SHP77 (cell line): ENCODE measurements at places on chromosomes 1 and 21.

- no peak for DNase-seq
Measured at GRCh38 chr1:65769636-65770035, 23.1 kb upstream of the PDE4B start.

DNA sequence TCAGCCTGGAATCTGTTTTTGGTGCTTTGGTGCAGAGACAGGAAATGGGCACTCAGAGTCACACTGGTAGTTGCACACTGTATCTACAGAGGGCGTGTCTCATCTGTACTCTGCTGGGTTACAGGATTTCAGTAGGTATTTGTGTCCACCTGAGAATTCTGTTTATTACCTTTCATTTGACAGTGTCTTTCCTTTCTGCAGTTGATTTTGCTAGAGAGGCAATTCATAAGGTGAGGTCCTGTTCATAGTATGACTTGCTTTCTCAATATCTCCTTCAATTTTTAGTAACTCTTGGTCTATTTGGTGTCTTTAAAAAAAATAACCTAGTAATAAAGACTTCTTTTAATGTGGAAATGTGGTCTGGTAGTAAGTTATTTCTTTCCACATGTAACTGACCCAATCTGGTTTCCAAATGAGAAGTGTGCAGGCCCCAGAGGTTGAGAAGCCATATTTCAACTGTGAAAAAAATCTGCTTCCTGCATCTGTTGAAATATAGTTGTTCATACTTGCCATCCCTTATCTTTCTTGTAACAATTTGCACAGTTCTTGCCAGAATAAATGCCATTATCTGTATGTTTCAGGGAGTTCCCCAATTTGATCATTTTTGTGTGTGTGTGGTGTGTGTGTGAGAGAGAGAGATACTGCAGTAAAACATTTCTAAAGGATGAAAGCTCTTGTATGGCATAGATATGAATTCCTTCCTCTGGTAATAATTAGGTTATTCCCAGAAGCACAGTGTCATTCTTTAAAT lies 78.4 kb upstream of the DNAJC6 start:
- DNase-seq, result peak; percentile 9

GRCh38 chr1:206951318-206952100 lies 5.2 kb upstream of the PIGR start:
- no peak for DNase-seq

DNA sequence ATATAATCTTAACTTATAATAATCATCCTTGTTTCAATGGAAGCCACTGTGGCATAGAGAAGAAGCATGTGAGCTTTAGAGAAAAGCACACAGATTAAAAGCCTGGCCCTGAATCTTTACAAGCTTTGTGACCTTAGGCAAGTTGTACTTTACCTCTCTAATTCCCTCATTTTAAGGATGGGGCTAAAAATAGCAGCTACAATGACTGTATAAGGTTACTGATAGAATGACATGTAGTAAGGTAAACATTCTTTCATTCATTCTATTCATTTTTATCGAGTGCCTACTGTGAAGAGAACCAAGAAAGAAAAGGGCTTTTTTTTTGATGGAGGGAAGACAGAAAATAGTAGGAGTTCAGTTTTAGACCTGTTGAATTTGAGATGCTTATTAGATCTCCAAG lies 25.6 kb downstream of the CDKN2C start:
- DNase-seq, result no peak

DNA sequence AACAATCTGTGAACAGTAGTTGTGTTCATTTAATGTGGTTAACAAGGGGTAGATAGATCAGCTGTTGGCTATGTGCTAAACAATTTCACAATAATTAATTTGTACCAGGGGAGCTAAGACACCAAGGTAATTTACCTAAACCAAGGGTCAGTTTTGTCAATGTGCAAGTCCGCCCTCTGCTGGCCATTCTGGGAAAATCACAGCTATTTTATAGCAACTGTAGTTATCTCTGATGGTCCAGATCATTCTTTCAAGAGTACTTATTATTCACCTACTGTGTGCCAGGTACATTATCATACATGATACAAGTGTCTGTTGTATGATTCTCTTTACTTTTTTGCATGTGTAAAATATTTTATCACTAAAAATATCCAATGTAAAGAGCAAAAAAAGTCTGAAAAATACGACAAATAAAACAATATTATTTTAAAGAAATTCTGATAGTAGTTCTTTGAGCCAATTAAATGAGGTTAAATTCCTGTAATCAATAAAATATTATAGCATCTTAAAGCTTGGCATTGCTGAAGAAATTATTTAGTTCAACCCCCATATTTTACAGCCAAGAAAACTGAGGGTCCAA lies 312.3 kb upstream of the FAM78B start:
- DNase-seq, result peak; percentile 55

DNA sequence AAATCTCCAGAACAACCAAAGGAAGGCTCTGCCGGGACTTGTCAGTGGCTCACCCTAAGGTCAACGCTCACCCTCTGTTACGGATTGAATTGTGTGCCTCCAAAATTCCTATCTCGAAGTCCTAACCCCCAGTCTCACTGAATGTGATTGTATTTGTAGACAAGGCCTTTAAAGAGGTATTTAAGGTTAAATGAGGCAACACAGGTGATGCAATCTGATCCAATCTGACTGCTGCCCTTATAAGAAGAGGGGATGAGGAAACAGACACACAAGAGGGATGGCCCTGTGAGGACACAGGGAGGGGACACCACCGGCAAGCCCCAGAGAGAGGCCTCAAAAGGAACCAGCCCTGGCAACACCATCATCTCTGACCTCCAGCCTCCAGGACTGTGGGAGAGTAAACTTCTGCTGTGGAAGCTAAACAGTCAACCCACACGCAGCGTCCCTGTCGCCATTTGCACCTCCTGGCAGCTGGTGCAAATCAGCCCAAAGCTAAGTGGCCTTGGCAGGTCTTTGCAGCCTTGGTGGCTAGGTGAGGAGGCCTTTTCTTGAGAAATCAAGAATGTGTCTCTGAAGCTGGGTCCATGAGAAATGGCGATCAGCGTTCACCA lies 24.2 kb downstream of the UBASH3A start:
- DNase-seq, result no peak

- no peak for DNase-seq
Measured at GRCh38 chr1:185044387-185044786, 971 bp upstream of the RNF2 start.

DNA sequence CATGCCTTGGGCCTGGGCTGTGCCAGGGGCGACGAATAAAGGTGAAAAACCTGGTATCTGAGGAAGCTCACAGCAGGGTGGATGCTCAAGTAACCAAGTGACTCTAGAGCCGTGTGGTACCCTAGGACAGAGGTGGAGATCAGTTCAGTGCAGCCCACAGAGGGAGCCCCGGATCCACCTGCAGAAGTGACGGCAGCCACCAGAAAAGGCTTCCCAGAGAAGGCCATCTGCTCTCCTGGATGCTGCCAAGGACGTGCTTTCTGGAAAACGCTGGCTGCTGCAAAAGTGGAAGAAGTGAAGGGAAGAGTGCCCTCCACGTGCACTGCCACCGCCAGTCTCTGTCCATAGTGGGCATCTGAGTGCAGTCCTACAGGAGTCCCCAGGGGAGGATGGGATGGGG lies 27.7 kb downstream of the TMCO4 start:
- no peak for DNase-seq

GRCh38 chr1:67601955-67602354 lies 83.0 kb upstream of the GADD45A start:
- DNase-seq, result no peak

DNA sequence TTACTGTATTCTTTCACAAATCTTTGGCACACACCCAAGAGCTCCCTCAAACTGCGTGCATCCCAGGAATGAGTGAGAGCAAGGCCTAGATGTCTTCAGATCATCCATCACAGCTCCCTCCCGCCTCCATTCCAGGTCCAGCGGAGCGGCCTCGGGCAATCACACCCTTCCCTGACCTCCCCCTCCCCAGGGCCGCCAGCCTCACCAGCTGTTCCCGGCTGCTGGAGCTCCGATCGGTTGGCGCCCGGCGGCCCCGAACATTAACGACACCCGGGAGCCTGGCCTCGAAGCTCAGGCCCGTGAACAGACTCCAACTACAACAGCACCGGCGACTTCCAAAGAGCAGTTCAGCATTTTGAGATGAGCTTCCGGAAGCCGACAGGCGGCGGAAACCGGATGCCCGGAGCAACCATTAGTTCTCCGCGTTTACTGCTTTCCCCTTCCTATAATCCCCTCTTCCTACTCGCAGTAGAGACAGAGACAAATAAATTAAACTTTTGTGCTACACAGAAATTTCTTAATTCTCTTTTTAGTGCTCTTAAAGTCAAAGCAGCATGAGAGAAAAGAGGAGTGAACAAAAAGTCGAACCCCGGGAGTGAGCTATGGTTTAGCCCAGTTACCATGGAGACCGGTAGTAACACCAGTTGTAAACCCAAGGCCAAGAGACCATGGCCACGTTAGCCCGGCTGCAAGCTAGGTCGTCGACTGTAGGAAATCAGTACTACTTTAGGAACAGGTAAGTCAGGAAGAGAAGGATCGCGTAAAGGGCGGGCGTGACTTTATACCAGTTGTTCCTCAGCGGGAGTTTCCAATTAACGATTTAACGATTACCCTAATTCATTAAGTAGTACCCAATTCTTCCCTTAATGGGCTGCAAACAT lies at the start of the genes GPATCH2 and SPATA17:
Gene GPATCH2 (minus strand): TSS at position 380 of the 881 bp plus-strand sequence. CDS start 119 bp downstream, at position 261.
Gene SPATA17 (plus strand): TSS at position 634 of the 881 bp plus-strand sequence. CDS start 35 bp downstream, at position 669.
- peak; percentile 85 for DNase-seq

DNA sequence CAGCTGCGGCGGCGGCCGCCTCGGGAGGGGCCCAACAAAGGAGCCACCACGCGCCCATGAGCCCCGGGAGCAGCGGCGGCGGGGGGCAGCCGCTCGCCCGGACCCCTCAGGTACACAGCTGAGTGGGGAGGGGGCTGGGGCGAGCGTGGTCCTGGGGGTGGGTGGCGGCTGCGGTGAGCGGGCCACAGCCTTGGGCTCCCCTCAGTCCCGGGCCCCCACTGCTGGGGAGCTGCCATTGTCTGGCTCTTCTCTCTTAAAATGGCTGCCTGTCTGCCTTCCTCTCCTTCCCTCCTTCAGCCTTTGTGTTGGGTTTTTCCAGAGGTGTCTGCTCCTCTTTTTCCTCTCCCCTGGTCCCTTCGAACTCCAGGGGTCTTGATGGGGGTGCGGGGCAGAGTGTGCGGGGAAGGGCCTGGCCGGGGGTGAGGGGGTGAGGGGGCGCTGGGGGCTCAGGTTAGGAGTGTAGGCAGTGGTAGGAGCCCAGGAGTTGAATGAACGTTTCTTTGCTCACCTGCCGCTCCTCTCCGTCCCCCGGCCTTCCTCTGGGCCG lies 1.7 kb downstream of the ARID1A start:
- no peak for DNase-seq

DNA sequence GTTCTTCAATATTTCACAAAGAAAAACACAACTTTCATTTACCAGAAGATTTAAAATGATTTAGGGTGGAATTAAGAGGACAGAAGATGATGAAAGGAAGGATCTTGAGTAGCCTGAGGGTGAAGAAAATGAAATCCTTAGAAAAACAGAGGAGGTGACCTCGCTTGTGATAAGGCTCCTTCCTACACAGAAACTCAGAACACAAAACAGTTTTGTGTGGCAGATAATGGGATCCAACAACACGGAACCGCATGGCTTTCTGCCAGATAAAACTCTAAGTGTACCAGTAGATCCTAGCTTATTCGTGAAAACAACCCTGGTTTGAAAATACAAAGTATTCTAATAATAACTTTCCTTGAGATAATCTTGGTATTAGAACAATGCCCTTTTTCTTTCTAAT lies 74.0 kb upstream of the EXO1 start:
- DNase-seq, result no peak

- DNase-seq, result no peak
Measured at GRCh38 chr1:26036756-26037281, 9.1 kb downstream of the SLC30A2 start.

DNA sequence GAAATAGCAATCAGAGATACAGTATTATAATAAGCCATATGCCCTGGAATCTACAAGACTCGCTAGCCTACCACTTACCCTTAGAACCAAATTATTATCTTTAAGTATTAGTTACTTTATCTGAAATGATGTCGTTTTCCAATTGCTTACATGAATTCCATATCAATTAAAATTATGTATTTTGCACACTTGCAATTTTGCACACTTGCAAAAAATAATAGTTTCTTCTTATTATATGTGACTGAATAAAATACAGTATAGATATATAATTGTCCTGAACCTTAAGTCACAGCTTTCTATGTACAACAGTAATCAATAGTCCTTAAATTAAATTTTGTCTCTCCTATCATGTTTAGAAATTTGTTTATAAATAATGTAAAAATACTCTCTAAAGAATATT lies 2095.1 kb downstream of the NCAM2 start:
- DNase-seq, result no peak

DNA sequence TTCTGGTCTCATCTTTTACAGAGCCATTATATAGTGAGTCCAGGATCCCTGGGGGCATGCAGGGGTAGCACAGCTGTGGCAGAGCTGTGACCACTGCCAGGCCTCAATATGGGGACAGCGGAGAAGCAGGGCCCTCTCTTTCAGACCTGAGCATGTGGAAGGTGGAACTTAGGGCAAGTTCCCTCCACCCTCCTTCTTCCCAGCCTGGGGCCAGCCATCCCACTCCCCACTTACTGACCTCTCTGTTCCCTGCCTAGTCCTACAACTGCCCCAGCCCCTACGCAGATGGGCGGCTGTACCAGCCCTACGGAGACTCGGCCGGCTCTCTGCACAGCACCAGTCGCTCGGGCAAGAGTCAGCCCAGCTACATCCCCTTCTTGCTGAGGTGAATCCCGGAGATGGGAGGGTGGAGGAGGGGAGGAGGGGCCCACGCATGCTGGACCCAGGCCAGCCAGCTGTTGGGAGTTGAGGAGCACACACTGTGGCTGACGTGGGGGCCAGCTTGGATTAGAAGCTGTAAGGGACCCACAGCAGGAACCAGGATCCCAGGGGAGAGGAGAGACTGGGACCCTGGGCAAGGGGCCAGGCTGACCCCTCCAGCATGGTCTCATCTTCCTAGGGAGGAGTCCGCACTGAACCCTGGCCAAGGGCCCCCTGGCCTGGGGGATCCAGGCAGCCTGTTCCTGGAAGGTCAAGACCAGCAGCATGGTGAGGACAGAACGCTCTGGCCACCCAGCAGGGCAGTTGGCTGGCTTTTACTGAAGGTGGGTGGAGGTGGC lies 10.7 kb downstream of the PSRC1 start:
- DNase-seq, result no peak

DNA sequence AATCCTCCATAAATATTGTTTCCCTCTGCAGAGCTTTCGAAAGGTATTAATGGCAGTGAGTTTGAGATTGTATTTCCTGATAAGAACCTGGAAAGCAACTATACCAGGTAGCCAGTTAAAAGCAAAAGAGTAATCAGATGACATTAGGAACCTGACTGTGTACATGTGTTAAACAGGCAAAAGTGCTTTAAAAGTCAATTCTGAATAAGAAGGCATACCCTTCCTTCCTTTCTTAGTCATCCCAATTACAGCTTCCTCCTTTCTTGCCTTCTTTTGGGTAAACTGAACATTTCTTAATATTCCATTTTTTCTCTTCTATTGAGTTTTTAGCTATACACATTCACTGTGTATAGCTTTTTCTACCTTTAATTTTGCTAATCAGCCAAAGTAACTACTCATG lies 144.7 kb downstream of the ZNF281 start:
- no peak for DNase-seq

DNA sequence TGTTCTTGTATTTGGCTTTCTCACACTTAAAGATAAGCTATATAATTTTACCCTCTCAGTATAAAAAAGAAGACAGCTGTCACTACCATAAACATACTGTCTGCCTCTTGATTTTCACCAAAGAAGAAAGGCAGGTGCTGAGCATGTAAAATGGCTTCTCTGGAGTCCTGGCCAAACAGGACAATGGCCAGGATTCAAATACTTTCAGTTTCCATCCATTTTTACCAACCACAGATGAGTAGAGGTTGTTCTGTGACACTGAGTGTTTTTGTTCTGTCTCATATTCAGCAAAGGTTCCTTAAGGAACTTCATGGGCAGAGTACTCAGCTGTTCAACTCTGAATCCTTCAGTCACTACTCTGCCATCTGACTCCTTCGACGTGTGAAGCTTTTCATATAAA lies 29.4 kb upstream of the RAB3GAP2 start:
- DNase-seq, result no peak

- no peak for DNase-seq
Measured at GRCh38 chr1:30037251-30038118, 685.9 kb downstream of the MATN1 start.
